Hematopoietic multipotent progenitor cell treated with erythropoietin and hydrocortisone succinate and interleukin-3 and kit ligand, for 6 days (in vitro differentiated cells): ENCODE measurements at places on chromosomes 6 and 20.

DNA sequence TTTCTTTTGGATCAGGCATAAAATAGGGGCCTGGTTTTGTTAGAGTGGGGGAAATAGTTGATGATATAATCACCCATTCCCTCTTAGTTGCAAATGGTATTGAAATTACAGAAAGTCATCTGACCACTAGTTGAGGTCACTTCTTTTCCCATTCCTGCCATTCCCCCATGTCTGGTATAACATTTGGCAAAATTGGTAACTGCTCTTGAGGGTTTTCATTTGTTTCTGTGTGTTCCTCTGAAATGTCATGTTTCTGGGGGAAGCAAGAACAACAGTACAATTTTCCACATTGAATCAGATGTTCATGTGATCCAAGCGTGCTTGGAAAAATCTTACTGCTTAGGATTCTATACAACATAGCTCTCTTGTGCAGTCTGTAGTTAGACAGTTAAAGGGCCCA is 7.3 kb downstream of the AIG1 start:
- no peak for DNase-seq

DNA sequence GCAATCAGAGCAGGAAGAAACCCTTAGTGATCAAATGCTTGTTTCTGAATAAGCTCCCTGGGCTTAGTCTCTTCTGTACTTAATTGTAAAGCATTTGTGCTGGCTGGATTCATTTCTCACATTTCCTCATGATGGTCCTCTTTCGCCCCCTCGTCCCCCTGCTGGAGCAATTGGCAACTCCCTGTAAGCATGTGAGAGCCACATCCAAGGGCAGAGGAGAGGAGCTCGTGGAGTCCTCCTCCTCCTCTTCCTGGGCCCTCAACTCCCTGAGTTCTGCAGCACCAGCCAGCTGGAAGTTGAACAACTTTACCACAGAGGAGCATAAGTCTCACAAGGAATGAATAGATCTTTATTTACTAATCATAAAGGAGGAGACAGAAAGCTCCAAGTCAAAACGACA is 12.6 kb downstream of the ANKEF1 start:
- peak; percentile 30 for DNase-seq

GRCh38 chr6:37170273-37171200 is 585 bp downstream of the PIM1 start:
- DNase-seq = peak; percentile 69

GRCh38 chr6:114718186-114718585 is 375.4 kb upstream of the HS3ST5 start:
- no peak for DNase-seq

DNA sequence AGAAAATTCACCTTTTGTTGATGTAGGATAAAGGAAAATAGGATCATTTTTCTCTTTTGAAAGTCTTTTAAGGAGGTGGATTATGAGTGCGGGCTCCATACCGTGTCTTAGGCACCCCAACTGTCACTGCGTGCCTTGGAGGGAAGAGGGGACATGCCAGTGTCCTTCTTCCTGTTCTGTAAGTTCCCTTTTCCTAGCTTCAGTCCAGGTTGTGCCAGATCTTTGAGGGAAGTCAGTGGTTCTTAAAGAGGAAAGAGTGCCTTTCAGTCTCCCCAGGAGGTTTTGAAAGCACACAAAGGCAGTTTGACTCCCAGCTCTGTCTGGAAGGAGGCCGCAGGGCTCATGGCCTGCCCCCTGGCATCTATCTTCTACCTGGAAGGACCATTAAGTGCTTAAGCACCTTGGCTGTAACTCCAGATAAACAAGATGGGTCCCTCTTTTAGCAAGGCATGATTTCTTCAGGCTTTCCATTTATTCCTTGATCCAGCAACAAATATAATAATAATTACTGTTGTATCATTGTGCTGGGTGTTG is 13.0 kb downstream of the EFCAB8 start:
- DNase-seq = no peak

DNA sequence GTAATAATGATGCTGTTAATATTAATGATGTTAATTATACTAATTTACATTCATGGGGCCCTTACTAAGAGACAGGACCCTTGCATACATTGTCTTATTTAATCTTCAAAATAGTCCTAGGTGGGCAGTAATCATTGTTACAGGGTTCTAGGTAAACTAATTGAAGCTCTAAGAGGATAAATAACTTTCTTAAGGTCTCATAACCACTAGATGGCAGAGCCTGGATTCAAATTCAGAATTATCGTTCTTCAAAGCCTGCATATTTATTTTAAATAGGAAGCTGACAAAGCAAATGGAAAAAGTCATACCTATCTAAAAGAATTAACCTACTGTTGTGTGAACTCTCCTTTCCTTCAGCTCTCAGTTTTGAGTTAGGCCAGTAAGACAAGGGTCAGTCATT is 23.5 kb downstream of the PTCHD4 start:
- DNase-seq = peak; percentile 14

DNA sequence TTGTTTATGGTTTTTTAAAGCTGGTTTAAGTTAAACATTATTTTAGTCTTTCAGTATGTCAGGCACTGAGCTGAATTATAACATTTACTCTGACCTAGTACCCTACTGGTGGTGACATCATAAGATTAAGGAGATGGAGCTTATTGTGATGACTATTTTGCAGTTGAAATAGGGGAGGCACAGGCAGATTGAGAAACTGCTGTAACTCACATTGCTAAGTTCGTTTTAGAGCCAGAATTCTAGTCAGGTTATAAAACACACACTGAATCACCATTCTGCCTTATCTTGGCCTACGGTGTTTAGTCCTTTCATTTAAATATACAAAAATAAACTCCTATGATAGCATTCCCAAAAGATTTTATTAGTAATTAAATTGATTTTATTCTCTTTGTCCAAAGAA is 584.1 kb downstream of the TFAP2A start:
- DNase-seq = no peak

DNA sequence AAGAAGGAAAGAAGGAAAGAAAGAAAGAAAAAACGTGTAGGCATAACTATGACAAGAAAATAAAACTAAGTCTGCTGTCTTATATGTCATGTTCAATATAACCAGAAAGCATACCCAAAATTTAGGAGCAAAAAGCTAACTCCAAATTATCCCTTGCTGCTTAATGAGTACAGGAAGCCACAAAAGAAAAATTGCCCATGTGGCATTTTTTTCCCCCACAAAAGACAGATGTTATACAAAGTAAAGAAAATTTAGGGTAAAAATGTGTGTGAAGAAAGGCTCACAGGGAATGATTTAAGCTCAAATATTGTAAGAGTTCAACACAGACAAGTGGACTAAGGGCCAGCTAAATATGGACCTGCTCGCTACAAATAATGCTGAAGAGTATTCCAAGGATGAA is 263.8 kb downstream of the BTBD9 start:
- no peak for DNase-seq

DNA sequence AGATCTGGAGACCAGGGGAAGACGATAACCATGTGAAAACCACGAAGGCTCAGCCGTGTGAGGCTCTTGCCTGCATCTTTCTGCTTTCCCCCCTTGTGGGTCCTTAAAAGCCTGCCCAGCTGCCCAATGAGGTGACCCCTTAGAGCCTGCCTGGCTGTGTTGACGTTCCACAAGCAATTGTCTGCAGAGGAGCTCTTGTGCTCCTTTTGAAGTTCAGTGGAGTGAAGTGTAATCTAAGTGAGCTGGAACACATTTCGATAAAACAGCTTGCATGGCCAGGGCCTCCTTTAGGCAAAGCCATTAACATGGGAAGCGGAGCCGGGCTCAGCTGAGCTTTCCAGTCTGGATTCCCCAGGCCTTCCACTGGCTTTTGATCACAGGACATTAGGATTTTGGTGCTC is 27.3 kb upstream of the TCP11 start:
- DNase-seq = no peak

GRCh38 chr20:34060970-34061369 is 51.1 kb downstream of the EIF2S2 start:
- no peak for DNase-seq

DNA sequence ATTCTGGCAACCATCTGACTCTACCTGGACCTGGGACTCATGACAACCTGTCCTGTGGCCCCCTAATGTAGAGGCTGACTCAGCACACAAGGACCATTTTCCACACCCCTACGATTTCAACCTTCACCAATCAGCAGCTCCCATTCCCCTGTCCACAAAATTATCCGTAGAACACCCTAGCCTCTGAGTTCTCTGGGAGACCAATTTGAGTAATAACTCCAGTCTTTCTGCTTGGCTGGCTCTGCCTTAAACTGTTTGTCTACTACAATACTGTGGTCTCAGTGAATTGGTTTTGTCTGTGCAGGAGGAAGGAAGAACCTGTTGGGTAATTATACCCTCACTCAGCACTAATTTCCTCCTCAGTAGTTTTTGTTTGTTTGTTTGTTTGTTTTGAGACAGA is 99.3 kb upstream of the MRPS10 start:
- no peak for DNase-seq

DNA sequence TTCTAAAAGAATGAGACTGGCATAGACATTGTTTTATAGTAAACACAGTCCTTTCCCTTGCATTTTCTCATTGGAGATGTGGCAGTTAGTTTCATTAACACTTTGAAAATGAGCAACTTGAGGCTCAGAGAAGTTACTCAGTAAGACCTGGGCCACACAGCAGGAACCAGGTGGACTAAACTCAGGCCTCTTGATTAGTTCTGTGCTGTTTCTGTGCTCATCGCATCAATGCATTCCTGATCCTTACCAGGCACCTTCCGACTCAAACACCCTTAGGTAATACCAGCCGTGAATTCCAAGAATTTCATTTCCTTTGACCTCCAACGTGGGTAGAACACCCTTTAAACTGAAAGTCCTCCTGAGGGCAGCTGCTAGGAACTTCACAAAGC is 362.8 kb downstream of the ESR1 start:
- no peak for DNase-seq

DNA sequence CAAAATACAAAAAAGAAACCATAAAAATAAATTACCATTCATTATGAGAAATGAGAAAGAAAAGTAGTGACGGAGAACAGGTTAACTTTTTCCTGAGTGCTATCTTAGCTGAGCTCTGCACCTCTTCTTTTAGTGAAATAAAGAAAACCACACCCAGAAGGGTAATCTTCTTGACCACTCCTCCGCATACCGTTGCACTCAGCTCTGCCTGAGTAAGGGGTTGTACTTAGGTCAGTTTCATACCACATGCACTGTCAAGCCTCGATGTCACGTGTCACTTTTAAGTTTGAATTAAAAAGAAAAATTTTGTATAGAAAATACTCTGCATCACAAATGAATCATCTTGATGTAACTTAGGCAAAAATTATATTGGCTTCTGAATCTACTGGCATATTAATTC is 2.8 kb downstream of the EZR start:
- DNase-seq = no peak

- no peak for DNase-seq
Measured at GRCh38 chr6:154602708-154603107, 92.2 kb upstream of the CNKSR3 start.

GRCh38 chr20:36784116-36784515 is 10.6 kb upstream of the DSN1 start:
- no peak for DNase-seq

DNA sequence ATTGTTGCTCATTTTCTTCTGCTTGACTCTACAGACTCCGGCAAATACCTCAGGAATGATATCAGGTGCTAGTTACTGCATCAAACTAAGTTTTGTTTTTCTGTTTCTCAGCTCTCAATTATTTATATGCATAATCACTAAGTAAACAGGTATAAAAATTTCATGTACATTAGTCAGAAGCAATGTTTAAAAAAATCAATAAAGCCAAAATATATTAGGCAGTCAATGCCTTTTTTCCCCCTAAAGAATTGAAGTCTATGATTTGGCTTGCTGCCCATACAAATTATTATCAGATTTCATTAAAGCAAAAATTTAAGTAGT is 20.6 kb upstream of the MRS2 start:
- DNase-seq = no peak

GRCh38 chr20:62088258-62089127 is 22.8 kb upstream of the TAF4 start:
- DNase-seq = no peak

DNA sequence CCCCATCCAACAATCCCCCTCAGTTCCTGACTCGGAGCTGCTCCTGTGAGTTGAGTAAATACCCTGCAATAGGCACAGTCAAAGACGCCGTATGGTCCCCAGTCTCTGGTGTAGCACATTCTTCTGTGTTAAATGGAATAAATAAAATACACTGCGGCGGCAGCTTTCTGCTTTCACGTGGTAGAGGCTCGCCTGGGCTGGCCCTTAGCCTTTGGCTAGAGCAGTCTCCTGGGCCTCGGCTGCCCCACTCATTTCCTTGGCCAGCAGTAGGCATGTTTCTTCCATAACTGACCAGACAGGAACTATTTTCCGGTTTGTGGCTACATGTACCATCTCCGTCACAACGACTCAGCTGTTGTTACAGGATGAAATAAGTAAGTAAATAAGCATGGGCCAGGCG is 20.7 kb downstream of the SERPINB6 start:
- no peak for DNase-seq

- DNase-seq = no peak
Measured at GRCh38 chr6:97819710-97820109, 536.7 kb upstream of the MMS22L start.

- no peak for DNase-seq
Measured at GRCh38 chr20:59579404-59580145, 24.8 kb upstream of the PHACTR3 start.

DNA sequence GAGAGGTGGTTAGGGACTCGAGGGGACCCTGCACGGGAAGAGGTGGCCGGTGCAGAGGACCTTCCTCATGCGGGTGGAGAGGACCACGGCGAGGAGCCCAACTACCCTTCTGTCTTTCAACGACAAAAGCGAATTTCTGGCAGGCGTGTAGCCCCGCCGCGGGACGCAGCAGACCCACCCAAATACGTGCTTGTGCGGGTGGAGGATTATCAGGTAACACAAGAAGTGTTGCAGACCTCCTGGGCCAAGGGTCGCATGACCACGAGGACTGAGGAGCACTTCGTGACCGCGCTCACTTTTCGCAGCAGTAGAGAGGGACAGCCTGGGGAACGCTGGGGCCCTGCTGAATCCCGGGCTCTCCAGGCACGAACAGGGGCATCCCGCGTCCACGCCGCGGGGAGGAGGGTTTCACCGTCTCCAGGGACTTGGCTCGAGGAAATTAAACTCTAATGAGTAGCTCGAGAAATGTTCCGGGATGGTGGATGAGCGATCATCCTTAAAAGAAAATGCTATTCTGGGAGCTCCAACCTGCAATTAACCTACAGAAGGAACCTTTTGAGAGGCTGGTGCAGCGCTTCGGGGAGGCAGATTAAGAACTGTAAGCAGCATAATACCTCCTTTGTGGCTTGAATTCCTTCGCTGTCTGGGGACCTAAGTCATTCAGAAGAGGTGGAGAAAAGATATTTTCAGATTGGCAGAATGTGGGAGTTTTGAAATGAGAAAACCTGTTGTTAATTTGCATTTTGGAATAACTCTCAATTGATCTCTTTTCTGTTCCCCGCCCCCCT is 804 bp downstream of the C6orf141 start:
- peak; percentile 34 for DNase-seq

DNA sequence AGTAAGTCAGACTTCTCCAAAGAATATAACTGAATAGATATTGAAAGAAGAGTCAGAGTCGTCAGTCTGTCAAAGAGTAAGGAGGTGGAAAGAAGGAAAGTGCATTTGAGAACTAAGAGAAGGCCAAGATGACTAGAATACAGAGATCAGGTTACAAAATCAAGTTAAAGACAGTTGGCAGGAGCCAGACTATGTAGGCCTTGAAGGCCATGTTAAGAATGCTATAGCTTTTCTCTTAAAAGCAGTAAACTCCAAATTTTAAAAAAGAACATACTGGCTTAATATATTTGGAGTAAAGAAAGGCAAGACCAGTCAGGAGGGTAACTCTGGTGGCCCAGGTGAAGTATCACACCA is 68.8 kb downstream of the IBTK start:
- DNase-seq = no peak

- no peak for DNase-seq
Measured at GRCh38 chr6:17638212-17638715, 38.2 kb downstream of the FAM8A1 start.
